ENCODE measurements at places on chromosomes 7 and 10.

DNA sequence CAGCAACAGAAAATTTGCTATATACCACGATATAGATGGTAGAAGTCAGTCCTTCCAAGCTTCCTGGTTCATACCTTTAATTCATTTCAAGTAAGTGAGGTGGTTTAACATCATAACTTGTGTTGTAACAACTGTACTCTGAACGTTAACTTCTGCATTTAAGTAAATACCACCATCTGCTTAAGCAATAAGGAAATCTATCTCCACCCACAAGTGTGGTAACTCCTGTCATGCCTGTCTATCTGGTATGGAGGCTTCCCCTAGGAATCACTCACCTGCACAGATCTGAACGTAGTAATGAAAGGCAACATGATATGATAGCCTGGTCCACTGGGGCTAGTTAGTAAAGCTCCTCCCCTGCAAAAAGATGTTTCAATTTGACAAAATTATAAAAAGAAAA lies 2.3 kb downstream of the ERLIN1 start:
- DNase-seq: no peak

DNA sequence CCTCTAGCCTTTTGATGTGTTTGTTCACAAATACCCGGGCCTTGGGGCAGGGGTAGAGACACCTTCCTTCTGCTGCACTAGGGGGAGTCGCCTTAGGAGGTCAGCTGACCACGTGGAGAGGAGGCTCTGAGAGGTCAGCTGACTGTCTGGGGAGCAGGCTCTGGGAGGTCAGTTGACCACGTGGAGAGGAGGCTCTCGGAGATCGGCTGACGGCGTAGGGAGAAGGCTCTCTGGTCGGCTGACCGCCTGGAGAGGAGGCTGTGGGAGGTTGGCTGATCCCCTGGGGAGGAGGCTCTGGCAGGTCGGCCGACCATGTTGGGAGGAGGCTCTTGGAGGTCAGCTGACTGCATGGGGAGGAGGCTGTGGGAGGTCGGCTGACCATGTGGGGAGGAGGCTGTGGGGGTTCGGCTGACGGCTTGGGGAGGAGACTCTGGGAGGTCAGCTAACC lies 59.6 kb upstream of the LYZL1 start:
- no peak for DNase-seq

- DNase-seq: no peak
Measured at GRCh38 chr7:127588697-127589482, 679 bp downstream of the ARF5 start.

- no peak for DNase-seq
Measured at GRCh38 chr7:120320218-120320961, 47.4 kb downstream of the KCND2 start.

DNA sequence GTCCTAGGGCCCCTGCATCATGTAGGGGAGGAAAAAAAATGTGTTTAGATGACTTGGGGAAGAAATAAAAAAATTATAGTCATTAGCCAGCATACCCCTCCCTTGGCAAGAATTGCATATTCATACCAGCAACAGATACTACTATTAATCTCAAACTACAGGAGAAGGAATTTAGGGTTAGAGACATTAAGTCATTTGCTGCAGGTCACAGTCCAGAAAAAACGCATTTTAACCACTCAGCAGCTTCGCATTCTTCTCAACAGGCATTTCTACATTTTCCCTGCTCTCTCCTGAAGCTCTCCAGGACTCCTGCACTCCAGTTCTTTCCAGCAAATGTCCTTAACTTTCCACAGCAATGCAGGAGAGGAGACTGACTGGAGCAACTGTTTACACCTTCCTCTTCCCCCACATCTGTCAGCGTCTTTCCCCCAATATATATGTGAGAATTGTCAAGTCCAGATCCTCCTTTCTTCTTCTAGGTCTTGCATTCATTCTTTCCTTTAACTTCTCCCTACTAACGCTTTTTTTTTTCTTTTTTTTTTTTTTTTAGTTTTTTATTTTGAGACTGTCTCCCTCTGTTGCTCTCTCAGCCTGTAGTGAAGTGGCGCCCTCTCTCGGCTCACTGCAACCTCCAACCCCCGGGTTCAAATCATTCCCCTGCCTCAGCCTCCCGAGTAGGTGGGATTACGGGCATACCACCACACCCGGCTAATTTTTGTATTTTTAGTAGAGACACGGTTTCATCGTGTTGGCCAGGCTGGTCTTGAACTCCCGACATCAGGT lies 35.6 kb downstream of the PRPS1L1 start:
- DNase-seq: no peak

DNA sequence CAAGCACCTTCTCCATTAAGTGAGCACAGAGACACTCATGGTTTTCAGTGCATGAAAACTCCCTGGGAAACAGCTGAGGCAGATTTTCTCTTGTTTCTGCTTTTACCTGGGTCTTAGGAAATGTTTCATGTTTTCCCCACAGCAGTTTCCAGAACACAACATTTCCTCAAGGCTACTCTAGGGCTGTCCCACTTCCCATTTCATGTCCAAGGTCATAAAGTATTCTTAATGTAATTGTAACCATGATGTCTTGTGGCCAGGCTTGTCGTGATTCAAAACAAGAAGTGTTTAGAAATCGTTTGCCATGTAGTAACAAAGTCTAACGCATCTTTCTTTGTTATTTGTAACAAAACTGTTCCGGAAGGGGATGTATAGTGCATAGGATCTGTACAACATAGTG lies 83.8 kb upstream of the NRP1 start:
- no peak for DNase-seq

DNA sequence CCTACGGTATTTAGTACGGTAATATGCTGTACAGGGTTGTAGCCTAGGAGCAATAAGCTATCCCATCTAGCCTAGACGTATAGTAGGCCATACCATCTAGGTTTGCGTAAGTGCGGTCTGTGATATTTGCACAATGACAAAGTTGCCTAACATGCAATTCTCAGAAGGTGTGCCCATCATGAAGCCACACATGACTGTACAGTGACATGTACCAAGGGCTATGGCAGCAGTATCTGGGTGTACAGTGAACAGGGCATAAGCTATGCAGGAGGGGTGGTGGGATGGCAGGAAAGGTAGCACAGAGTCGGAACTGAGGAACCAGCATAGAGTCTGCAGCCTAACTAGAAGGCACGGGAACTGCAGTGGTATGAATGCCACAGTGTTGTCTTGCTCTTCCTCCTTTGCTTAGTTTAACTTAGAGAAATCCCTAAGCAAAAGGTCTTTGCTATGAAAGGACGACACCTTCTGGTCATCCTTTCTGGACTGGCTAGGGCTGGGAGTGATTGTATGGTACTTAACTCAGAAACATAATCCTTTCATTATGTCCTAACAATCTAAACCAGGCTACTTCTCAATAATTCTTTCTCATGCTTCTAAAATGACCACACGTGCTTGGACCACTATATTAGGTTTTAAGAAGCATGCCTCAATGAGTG lies 93.5 kb downstream of the DYNC1I1 start:
- DNase-seq: no peak

DNA sequence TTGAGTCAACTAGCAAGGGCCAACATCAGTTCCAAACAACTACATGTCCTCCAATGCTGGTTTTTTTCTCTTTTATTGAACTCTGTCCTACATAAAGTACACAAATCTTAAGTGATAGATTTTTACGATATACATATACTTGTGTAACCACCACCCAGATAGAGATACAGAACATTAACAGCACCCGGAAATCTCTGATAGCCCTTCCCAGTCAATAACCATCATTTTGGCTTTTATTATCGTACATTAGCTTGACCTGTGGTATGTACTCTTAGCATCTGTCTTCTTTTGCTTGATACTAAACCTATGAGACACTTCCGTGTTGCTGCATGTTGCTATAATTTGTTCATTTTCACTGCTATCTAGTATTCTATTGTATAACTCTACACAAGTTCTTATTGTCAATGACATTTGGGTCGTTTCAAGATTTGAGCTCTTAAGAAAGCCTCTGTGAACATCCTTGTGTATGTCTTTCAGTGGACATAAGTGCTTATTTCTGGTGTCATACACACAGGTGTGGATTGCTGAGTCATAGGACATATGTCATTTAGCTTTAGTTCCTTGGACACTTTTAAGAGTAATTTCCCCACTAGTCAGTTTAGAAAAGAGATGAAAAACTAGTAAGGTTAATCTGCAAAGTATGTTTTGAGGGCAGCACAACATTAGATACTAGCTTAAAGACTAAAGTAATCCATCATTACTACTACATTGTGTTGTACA lies 111.1 kb downstream of the PRLHR start:
- DNase-seq: no peak

DNA sequence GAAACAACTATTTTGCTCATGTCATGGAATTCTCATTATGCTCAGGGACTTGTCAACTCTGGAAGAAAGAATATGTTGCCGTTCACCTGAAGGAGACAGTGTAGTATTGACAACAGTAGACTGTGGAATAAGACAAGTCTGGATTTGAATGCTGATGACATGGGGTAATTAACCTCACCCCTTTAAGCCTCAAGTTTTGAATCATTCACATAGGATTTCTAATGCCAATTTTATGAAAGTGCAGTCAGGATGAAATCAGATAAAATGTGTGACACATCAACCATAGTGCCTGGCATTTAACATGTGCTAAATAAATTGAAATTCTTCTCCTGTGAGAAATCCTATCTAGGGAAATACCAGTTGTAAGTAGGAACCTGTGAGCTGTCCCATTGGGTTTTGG lies 305.8 kb downstream of the KIF20B start:
- no peak for DNase-seq

DNA sequence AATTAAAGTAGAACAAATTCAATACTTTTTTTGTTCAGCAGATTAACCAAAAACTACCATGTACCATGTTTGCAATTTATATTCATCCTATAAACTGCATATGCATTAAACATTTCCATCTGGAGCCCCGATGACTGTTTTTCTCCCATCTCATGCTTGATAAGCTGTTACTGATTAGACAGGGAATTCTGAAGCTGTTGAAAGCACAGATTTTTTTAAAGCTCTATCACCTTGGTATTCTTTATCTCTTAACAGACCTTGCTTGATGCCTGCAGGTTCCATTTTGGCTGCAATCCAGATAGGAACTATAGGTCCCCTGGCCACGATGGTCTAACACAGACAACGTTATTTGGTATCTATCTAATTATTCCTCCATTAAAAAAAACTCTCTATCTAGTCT lies 961.7 kb downstream of the CNTNAP2 start:
- DNase-seq: no peak

- no peak for DNase-seq
Measured at GRCh38 chr10:6002809-6003510, 25.6 kb upstream of the IL15RA start.

DNA sequence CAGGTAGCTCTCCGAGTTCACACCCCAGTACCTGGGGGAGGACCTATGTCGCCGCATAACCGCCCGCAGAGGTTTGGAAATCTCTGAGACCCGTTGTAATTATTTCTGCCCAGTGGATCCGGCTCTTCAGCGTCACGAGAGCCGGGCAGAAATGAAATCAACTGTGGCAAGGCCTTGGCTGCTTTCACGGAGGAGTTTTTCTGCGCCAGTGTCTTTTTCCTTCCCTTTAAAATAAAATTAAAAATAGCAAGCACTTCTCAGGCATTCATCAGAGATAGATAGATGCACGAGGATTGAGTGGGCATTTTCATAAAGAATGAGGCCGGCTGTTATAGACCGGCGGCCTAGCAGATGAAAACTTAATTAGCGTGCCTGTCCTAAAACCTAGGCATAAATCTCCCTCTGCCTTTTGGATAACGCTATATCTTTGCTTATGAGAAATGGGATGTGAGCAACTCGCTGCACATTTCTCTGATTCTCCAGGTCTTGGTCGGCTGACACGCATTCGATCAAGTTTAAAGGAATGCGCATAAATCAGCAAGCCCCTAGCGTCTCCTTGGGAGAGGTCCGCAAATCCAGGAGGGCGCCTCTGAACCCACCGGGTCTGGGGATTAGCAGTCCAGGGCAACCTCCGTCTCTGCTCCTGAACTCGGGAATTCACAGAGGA lies 6.4 kb downstream of the HOXA13 start:
- no peak for DNase-seq

DNA sequence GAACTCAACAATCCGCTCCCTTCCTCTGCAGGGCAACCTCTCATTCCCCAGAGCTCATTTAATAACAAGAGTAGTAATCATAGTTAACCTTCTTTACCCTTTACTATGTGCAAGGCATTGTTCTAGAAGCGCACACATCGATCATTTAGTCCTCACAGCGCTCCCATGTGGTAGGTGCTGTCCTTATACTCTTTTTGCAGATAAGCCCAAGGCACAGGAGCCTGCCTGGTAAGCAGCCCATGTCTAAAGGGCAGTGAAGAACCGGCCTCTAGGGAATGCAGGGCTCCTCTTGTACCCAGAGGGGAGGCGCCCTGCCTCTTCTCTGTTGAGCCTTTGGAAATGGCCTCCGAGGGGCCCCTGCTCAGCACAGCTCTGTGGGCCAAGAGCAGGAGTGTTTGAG lies 14.3 kb downstream of the CHST3 start:
- DNase-seq: no peak

- no peak for DNase-seq
Measured at GRCh38 chr7:43619213-43620012, 36.5 kb downstream of the STK17A start.

- no peak for DNase-seq
Measured at GRCh38 chr7:71486856-71487628, 355.1 kb downstream of the GALNT17 start.

GRCh38 chr10:74750848-74751274 lies 75.5 kb upstream of the KAT6B start:
- DNase-seq: no peak

DNA sequence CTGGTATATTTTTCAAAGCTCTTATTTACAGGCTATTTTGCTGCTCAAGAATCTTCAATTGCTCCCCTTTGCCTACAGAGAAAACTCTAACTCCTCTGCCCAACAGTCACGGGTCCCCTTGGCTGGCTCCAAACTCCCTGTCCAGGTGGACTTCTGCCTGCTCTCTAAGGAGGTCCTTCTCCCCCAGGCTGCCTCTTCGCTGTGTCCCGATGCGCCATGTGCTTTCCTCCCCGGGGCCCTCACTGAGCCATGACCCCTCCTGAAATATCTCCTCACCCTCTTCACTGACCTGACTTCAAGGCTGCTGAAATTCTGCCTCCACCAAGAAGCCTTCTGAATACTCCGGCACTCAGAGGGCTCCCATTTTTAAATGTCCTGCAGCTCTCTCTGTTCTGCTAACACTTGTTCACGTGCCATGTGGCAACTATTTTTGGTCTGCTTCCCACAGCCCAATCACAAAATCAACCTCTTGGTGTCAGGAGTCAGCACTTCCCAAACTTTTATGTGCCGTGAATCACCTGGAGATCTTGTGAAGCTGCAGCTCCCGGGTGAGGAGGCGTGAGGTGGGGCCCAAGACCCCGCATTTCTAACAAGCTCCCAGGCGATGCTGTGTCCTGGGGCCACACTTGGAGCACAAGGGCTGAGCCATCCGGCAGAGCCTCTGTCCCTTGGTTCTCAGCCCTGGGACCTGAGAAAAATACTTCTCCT lies 85.7 kb upstream of the COL13A1 start:
- DNase-seq: no peak

- DNase-seq: no peak
Measured at GRCh38 chr7:107527196-107527595, 36.5 kb downstream of the COG5 start.

- no peak for DNase-seq
Measured at GRCh38 chr10:34978080-34978479, 112.1 kb downstream of the CUL2 start.

Measured in stimulated activated CD4-positive, alpha-beta T cell treated with anti-CD3 and anti-CD28 coated beads, Interleukin-15, amount 100 ng/mL, for 1 hour (primary cell).